ENCODE measurements at places on chromosomes 5 and 9.

DNA sequence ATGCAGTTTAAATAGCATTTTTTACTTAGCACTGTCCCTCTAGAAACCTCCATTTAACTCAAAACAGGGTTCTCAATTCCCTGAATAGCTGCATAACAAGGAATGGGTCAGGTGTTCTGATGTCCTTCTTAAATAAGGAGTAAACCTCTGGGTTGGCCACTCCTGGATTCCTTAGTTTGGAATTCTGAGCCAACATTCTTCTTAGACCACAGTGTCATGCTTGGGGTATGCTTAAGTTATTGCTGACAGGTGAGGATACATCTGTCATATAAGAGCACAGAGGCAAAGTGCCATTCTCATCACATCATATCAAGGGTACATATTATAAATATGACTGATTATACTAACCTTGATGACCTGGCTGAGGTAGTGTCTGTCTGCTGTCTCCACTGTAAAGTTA lies 179.9 kb upstream of the SEMA6A start:
- DNase-seq = no peak

DNA sequence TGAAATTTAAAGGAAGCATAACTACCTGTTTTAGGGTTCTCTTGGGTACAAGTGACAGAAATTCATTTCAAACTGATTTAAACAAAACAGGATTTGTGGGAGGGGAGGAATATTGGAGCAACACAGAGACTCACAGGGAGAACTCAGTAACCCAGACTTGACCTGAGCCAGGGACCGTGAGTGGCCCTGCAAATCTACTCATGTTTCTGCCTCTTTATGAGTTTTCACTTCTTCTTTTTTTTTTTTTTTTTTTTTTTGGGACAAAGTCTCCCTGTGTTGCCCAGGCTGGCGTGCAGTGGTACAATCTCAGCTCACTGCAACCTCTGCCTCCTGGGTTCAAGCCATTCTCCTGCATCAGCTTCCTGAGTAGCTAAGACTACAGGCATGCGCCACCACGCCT lies 405.6 kb upstream of the ZNF608 start:
- DNase-seq = no peak

DNA sequence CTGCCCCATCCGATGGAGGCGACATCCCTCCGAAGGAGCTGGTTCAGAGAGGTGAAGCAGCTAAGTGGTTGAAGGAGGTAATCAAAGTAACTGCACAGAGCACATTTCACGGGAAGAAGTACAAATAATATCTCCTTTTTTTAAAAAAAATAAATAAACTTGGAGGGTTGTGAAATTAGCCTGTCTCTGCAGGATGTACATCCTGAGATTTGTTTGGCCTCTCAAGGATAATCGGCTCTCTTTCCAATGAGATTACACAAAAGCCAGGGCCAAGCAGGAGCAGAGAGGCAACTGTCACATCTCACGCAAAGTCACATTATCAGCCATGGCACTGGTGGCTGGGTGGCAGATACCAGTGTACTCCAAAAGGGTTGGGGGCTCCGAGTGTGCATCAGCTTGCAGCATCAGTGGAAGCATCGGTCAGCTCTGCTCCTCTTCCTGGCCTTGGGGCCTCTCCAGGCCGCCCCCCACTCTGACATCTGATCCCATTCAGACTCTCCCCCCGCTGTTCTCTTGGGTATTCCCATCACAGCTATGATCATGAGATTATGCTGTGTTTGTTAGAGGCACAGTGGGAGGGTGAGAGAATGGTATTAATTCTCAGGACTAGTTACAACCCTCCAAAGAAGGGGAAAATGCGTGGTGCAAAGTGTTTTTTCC lies 109.9 kb downstream of the UGCG start:
- no peak for DNase-seq

DNA sequence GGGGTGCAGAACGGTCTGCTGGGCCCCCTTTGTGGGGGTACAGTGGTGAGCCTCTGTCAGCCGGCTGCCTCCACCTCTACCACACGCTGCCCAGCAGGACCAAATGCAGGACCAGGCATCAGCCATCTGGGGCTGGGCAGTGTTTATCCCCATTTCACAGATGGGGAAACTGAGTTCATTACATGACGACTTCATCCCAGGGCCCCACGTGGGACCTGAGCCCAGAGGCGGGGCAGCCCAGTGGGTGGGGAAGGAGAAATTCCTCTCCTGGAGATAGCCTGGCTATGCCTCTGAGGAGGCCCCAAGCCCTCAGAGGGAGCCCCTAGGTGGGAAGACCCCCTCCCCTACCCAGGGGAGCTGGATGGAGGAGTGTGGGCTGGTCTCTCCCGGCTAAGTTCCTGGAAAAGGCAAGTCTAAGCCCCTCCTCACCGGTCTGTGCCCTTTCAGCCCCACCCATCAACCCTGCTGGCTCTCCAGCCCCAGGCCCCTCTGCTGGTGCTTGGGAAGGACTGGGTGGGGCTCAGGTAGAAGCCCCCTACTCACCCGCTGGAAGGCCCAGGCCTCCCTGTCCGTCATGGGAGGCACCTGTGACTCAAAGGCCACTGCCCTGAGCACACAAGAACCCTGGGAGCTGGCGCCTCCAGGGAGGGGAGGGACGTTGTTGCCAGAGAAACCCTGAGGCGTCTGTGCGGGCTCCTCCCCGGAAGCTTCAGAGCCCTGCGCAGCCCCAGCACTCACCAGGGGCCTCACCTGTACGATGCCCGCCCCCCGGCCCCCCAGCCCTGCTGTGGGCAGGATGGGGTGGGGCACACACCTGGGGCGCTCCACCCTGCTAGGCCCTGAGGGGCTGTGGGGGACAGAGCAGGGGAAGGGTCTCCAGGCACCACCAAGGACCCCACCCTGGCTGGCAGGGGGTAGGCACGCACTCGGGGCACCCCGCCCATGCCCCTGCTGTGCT lies 7.4 kb upstream of the CCDC187 start:
- DNase-seq = no peak

DNA sequence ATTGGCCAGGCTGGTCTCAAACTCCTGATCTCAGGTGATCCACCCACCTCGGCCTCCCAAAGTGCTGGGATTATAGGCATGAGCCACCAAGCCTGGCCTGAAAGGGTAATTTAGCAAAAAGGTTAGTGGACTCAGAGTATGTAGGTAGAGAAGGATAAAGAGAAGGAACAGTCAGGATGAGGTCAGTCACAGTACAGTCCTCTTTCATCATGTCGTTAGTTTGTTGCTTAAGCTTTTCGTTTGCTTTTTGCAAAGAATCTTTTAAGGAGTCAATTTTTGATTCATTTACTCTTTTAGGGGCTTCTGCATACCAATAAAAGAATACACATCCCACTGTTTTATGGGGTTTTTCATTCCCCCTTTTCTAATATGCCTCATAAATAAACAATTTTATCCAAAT lies 17.8 kb upstream of the GBGT1 start:
- no peak for DNase-seq

DNA sequence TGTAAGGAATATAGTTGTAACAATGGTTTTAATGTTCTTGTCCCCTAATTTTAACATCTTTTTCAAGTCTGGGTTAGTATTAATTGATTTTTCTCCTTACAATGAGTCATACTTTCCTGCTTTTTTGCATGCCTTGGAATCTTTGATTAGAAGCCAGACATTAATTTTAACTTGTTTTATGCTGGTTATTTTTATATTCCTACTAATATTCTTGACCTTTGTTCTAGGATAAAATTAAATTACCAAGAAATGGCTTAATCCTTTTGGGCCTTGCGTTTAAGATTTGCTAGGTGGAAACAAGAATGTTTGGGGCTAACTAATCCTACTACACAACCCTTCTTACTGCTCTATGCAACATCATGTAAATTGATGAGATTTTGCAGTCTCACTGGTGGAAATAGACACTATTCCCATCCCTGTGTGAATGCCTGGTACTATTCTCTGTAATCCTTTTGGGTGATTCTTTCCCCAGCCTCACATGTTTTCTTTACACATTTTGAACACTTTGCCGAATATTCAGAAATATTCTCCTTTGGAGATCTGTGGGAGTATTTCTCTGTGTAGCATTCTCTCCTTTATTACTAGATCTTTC lies 47.2 kb downstream of the ZCCHC7 start:
- DNase-seq = no peak

DNA sequence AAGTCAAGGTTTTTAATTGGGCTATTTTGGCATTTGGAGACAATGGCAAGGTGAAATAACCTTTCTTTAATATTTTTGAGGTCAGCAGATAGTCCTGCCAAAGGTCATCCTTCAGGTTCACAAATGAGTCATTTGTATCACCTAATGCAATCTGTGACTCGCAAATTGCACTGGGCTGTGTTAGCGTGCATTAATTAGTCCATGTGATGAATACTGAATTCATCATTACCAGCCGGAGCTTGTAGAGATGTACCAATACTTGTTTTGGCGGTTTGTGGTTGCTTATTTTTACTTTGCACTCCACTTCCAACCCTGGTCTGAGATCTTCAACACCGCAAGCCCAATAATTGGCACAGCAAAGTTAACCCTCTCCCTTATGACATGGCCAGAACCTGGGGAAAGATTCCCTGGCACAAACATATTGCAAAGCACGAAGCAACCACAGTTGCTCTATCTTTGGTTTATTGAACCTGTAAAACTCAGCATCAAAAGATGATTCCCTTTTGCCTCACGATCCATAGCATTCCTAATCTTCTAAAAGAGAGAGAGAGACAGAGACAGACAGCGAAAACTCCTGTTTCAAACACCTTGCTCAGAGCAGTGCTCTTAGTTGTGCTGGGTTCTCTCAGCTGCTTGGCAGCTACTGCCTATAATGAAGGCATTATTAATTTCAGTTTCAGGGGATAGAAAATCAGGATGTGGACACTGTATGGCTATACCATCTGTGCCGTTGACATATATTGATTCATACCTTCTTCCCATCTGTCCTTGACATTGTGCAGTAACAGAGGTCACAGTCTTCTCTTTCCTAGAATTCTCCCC lies 178.1 kb downstream of the EBF1 start:
- no peak for DNase-seq

GRCh38 chr5:97986069-97986468 lies 787.4 kb upstream of the RGMB start:
- DNase-seq = peak; percentile 74

DNA sequence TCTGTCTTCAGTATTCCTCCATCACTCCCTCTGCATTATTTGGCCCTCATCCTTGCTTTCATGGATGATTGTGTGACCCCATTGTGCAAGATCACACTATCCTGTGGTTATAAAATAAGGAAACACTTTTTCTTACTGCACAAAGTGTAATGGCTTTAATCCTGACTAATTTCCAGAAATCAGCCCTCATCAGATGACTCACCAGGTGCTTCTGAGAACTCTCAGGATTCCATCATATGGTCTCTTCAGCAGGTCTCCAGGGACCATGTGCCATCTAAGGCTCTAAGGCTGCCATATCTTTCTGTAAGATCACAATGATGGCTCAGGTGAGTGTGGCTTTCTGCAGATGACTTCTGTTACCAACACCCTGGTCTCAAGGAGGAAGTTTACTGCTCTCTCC lies 27.3 kb upstream of the FER start:
- DNase-seq = no peak

DNA sequence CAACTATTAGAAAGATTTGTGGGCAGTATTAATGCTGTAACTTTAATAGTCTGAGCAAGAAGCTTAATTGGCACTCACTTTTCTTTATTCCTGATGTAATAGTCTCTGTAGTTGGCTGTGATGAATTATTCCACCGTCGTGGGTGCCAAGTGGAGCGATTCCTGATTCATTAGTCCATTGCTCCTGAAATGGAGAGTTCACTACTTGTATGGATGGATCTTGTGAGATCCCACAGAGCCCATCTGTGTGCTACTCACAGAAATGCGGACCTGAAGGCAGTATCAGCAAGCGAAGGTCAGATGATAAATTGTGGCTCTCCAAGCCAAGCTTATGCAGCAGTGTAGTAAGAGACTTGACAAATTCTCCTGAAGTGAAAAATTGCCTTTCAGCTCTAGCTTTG lies 212.2 kb downstream of the CHSY3 start:
- no peak for DNase-seq

- DNase-seq = no peak
Measured at GRCh38 chr5:1164696-1165630, 36.4 kb upstream of the SLC6A19 start.

GRCh38 chr5:2013301-2014057 lies 130.8 kb upstream of the IRX4 start:
- no peak for DNase-seq

- no peak for DNase-seq
Measured at GRCh38 chr9:116027951-116028350, 125.6 kb upstream of the PAPPA start.

DNA sequence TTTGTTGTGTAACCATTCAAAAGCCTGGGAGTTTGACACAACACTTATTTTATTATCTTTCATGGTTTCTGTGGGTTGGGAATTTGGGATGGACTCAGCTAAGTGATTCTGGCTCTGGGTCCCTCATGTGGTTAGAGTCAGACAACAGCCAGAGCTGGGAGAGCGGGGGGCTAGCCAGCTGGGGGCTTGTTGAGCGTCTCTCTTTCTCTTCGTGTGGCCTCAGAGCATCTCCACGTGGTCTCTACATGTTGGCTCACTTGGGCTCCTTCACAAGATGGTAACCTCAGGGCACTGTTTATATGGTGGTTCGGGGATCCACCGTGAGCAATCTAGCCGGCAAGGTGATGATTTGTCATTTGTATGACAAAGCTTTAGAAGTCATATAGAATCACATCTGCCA lies 73.6 kb downstream of the FSTL4 start:
- DNase-seq = no peak

- no peak for DNase-seq
Measured at GRCh38 chr9:135616619-135617537, 22.5 kb downstream of the GLT6D1 start.

- no peak for DNase-seq
Measured at GRCh38 chr5:52864884-52865283, 77.2 kb downstream of the ITGA1 start.

DNA sequence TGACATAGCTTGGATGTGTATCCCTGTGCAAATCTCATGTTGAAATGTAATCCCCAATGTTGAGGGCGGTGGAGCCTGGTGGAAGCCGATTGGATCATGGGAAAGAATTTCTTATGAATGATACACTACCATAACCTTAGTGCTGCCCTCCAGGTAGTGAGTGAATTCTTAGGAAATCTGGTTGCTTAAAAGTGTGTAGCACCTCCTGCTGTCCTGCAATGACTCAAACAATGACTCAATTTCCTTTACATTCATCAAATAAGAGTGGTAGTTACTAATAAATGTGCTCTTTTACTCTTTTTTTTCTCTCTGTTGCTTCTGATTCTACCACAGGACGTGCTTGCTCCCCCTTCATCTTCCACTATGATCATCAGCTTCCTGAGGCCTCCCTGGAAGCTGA lies 1696.0 kb upstream of the CDH9 start:
- DNase-seq = no peak

GRCh38 chr9:123798195-123798594 lies 131.7 kb downstream of the DENND1A start:
- DNase-seq = no peak
